CD4-positive, alpha-beta T cell treated with Interleukin-4 for 4 hours (primary cell): ENCODE measurements at places on chromosomes 16 and 17.

GRCh38 chr17:37299257-37299980 is 76.4 kb upstream of the C17orf78 start:
- DNase-seq: no peak

GRCh38 chr17:49570540-49571242 is 5.0 kb upstream of the NXPH3 start:
- DNase-seq: no peak

GRCh38 chr16:88770461-88771293 is 14.3 kb downstream of the PIEZO1 start:
- no peak for DNase-seq

GRCh38 chr16:66484453-66485213 is 57.5 kb downstream of the BEAN1 start:
- no peak for DNase-seq

DNA sequence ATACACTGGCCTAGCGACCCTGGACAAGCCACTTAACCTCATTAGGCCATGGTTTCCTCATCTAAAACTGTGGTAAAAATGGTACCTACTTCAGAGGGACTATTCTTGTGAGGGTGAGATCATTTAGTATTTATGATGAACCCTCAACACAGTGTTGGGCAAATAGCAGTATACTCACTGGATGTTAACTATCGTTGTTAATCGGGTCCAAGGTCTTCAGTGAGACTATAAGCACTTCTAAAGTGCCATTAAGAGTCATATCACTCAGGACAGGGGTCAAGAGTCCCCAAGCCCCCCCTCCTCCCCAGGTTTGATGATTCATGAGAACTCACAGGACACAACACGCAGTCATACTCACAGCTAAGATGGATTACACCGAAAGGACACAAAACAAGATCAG is 11.0 kb downstream of the TK2 start:
- no peak for DNase-seq

GRCh38 chr16:502179-502943 is 25.2 kb upstream of the CAPN15 start:
- DNase-seq: no peak

DNA sequence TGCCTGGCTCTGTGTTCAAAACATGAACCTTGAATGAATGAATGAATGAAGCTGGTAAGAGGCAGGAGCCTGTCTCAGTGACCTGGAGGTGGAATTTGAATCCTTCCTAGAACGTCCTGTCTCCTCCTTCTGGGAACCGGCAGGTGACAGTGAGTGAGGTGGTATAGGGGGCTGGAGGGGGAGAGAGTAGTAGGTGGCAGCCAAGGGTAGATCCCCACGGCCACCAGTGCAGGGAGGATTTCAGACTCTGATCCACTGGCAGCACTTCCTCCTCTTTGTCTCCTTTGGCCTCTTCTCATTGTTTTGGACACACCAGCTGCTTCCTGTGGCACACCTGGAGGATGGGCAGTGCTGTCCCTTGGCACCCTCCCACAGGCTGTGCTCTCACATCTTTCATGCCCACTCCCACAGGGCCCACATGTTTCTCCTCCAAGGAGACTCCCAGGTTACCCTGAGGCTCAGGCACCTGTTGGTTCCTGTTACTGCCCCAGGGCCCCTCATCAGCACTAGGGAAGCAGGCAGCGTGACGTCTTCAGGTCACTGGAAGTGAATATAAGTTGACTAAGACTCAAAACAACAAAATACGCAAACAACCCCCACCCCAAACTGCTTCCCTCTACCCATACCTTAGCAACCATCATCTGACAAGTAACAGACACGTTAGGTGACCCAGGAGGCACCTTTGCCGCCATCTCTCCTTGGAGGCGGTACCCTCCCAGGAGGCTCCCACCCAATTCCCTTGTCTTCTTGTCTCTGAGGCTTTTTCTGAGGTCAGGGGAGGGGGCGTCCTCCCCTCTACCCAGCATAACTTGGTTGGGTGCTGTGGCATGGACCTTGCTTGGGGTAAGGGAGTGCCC is 84.6 kb downstream of the N4BP1 start:
- no peak for DNase-seq

DNA sequence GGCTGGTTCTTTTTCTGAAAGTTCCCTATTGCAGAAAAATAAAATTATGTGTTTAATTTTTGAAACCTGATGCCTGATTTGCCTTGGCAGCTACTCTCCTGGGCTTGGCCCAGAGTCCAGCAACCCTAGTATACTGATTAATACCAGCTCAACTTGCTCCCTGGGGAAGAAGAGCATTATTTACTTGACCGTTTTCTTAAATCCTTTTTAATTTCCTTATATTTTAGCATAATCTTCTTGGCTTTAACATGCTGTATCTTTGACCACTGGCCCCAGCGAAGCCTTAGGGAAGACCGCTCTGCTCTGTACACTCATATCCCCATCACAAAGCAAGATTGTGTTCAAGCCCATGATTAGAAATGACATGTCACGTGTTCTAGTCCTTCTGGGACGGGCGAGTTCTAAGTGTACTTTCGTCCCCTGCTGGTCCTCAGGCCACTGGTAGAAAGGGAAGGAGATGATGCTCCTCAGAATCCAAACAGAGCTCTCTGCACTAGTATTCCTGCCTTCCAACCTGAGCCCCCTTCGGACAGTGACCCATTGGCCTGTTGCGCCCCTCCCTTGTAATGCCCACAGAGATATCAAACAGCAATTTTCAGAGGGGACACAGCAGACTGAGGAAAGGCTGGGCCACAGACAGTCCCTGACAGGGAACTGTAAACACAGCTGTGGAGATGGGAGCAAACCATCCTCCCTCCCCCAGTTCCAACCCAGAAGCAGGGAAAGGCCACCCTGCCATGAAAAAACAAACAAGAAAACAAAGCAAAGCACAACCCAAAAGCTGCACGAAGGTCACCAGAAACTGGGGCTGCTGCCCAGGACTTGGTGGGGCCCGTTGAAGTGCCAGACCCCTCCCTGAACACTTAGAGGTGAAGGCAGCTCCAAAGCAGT is 4.3 kb upstream of the EZH1 start:
- DNase-seq: no peak

GRCh38 chr17:77182205-77183172 is 41.7 kb downstream of the SEC14L1 start:
- peak; percentile 5 for DNase-seq

- DNase-seq: no peak
Observed at GRCh38 chr17:11406716-11407115, 165.7 kb downstream of the SHISA6 start.

DNA sequence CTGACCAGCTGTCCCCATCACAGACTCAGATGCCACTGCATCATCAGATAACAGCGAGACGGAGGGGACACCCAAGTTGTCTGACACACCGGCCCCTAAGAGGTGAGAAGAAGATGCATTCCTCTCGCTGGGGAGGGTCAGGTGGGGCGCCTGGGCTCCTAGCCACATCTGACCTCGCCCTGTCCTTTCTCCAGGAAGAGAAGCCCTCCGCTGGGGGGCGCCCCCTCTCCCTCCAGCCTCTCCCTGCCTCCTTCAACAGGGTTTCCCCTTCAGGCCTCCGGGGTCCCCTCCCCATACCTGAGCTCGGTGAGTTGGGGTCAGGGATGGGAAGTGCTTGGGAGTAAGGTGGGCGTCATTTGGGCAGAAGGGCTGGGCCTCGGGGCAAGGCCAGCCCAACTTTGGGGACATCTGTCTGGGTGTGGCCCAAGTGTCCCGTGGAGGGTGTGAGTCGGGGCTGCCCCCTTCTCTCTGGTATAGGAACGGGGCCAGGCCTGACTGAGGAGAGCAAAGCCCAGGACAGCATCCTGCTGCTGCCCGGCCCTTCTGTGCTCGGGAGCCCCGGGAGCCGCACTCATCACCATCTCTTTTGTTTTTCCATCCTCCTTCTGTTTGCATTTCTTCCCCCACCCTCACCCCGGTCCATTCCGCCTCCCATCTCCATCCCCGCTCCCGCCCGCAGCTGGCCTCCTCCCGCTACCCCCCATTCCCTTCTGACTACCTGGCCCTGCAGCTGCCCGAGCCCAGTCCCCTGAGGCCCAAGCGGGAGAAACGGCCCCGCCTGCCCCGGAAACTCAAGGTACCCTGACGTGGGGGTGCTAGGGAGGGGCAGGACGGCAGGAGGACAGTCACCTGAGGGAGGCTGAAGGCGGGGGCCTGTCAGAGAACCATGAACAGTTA is 4.9 kb downstream of the INO80E start:
- DNase-seq: no peak

DNA sequence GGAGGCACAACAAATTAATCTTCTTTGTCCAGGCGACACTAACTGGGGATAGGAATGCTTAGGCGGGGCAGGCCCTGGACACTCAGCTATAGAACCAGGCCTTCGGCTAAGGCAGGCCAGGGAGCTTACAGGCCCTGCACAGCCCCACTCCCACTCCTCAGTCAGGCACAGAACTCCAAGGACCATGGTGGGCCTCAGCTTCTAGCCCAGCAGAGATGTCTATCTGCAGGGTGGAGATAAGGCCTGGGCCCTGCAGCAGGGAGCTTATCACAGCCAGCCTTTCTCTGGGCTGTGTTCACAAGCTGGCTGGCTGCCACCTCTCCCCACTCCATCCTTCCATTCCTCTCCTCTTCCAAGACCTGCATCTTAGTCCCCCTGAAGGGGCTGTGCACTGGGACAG is 68.1 kb downstream of the TMEM132E start:
- no peak for DNase-seq
